AG04450 (cell line): ENCODE measurements at places on chromosomes 7 and 10. TPM values are rescaled to one million over a fixed set of nuclear protein-coding genes. Genes with fewer than 3 reads are reported as not detected.

KNDC1 gene
- 0.46 and 0.56 TPM in 2 replicates for polyA plus RNA-seq

DNA sequence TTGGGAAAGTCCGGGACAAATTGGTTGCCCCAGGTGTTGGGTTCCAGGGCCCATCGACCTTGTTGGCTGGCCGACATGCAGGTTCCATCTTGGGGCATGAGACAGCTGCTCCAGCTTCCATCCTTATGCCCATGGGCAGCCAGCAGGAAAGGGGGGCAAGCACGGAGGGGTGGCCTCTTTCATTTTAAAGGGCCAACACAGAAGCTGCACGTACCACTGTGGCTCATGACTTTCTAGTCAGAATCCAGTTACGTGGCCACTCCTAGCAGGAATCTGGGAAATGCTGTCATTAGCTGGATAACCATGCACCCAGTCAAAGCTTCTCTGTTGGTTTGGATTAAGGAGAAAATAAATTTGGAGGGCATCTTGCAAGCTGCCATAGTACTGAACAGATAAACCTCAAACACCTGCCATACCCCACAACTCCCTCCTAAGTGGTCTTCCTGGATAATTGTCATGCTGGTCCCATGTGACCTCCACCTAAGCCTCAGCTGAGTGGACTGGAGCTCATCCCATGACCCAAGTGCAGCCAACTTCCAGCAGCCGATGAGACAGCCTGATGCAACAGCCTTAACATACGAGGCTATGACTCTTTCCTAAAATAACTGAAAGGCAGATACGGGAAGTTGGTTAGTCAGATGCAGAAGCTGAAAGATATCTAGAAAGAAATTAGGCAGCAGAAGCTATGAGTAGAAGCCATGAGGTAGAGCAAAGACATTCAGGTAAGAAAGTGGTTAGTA is 21.4 kb upstream of the GSDME start:
- DNase-seq: no peak

DNA sequence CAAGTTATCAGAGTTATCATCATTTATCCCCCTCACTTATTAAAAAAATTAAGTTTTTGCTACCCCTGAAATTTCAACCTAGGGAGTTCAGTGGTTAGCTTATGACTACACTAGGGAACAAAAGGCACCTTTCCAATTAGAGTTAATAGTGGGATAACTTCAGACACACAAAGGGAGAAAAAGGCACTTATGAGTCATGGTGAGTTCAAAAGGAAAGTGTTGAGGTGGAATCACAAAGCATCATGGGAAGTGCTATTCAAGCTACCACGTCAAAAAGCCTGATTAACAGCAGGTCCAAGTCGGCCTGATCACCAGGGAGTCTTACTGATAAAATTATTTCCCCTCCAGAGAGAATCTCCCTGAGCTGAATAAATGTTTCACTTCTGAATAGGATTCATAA is 165.7 kb downstream of the C7orf25 start:
- no peak for DNase-seq

DNA sequence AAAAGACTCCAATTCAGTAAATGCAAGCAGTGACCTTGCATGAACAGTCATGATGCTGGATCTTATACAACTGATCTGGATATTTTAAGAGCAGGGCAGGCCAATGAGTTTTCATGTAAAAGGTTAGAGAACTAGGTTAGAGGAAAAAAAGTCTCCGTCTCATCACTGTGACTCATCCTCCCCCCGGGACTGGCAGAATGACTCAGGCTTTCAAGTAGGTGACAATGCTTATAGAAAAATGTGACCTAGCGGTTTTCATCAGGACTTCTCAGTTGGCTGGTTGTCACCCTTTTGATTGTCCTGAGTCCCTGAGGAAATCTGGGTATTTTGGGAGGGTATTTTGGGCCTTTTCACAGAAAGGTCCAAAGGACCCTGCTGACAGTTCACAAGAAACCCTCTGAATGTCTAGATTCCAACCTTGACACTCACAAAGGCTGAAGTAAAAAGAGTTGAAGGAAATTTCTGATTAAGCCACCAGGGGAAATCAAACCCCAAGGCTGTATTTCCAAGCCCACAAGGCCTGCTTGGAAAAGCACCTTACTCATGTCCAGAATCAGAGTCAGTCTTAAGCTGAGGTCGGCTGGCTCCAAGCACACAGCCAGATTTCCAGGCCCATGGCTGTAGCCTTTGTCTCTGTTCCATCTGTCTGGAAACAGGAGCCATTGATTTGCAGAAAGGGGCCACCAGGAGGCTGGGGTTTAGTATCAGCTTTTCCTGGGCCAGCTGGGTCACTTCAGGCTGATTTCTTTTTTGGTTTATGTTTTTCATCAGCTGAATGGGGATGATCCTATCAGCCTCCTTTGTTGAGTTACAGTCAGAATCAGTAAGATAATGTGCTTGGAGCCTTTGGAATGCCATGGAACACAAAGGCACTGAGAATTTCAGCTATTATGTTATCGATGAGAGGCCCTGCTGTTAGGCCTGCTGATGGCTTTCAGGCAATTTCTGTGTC is 226.4 kb upstream of the HABP2 start:
- no peak for DNase-seq

DNA sequence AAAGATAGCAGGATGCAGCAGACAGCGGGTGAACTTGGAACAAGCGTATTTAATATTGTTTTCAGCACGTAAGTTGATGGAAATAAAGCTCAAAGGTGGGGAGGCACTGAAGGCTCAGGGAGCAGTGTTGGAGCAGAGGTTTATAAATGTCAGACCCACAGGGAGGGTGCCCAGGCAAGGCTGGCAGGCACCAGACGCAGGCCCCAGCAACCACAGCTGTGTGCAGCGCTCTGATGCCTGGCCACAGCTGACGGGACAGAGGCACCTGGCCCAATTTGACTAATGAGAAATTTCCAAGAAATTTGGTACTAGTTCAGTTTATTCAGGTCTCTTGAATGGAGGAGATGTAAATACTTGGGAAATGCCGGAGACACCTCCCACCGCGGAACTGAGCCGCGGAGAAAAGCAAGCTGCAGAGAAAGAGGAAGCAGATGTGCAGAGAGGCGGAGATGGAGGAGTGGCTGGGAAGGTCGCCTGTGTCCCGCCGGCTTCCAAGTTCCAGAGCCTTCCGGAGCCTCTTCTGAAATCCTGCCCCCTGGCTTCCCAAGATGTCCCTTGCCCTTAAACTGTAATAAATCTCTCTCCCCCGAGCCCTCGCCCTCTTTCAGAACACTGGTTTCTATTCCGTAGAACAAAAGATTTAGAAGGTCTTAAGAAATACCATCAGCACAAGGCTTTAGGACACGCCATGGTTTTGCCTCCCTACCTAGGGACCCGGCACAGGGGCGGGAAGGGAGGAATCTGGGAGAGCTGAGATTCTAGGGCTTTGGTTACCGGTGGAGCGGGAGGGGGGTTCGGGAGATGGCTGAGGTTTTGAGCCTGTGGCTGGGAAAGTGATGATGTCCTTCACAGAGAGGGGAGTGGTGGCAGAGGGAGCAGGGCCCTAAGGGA is 38.4 kb upstream of the PLXNA4 start:
- DNase-seq: no peak

LRRC18 gene
- polyA plus RNA-seq: not detected in 2 replicates

- DNase-seq: no peak
Measured at GRCh38 chr7:124201768-124202349, 169.0 kb upstream of the TMEM229A start.

UPK3BL1 gene
- polyA plus RNA-seq: 19.7 and 27.3 TPM in 2 replicates

- no peak for DNase-seq
Measured at GRCh38 chr7:36278069-36278619, 111.5 kb upstream of the ANLN start.

TUBAL3 gene
- polyA plus RNA-seq: not detected in 2 replicates

DNA sequence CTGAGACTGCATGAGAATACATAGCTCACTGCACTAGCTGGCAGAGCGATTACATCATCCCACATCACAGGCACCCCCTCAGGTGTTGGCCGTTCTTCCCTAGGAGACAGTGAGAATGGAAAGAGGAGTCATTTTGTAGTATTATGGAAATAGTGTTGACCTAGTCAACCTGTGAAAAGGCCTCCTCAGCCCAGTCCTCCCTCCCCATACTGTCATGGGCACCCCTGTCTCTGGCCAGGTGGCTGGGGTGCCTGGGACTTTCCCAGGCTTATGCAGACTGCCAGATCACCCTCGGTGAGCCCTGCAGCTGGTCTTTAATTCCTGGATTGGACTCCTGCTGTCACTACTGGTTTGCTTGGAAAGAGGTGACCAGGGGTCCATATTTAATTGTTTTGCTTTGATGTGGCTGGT is 4.0 kb downstream of the INPP5A start:
- no peak for DNase-seq

DNA sequence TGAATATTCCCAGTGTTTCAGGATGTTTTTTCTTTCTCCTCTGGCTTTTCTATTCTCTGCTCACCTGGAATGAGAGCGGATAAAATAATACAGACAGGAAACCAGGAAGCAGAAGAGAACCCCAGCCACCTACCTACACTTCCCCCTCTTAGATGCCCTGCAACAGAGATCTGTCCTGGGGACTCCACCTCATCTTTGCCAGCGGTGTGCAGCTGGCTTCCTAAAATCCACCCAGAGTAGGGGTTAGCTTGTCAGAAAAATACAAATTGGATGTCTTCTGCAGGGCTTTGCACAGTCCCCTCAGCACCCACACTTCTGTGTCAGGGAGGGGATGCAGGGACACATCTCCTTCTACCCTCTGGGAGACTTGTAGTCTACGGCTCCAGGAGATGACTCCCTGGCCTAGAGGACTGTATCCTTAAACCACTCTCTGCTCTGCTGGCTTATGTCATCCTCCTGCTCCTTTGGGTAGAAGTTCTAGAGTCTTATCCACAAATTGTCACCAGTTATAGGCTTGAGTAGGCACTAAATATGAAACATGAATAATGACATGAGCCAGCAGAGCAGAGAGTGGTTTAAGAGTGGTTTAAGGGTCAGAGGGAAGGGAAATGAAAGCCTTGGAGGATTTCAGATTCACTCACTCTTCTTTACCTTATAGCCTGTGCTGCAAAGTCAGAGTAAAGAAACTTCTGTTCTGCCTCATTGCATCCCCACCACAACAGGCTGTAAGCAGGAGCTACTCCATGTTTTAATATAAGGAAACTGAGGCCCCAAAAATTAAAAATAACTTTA is 749.4 kb downstream of the AUTS2 start:
- DNase-seq: no peak

SND1 gene
- 217 and 247 TPM in 2 replicates for polyA plus RNA-seq

GRCh38 chr7:4288791-4289394 is 393.2 kb upstream of the FOXK1 start:
- no peak for DNase-seq

PTN gene
- polyA plus RNA-seq: 136 and 168 TPM in 2 replicates

DNA sequence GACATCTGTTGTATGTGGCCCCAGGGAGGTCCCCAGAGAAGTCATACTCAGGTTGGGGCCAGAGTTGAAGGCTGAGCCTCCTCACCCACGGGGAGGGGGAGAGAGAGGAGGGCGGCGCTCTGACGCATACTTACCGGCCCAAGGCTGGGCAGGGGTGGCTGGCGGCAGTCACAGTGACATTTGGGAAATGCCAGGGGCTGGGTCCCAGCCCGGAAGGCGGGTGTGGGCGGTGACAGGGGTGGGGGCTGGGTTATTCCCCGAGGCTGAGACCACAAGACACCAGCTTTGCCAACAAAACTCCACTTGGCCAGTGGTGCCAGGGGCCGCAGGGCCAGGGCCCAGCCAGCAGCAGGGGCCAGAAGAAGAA is 41.1 kb downstream of the RASGEF1A start:
- no peak for DNase-seq

GRCh38 chr7:150735596-150736358 is 1.4 kb upstream of the GIMAP5 start:
- DNase-seq: no peak

GRCh38 chr7:146235195-146235594 is 118.6 kb downstream of the CNTNAP2 start:
- no peak for DNase-seq

DNA sequence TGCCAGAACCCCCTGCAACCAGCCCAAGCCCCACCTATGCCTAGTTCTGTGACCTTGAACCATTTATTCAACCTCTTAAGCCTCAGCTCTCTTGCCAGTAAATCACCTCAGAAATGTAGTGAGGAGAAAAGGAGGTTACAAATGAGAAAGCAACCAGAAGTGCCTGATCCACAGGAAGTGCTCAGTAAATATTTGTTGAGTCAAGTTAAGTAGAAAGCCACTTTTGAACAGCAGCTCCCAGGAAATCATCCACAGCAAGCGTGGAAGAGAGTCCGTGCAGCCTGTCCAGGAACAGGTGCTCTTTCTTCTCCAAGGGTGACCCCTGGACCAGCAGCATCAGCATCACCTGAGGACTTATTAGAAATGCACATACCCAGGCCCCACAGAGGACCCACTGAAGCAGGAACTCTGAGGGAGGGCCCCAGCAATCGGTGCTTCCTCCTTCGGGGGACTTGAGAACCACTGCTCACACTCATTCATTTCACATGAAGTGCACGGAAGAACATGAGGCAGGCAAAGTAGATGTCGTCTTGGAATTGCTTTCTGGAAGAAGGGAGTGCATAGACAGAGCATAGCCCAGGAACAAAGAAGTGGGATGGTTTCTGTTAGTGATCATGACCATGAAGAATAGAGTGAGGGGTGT is 6.3 kb upstream of the C10orf71 start:
- no peak for DNase-seq

- no peak for DNase-seq
Measured at GRCh38 chr10:89810908-89811525, 109.6 kb downstream of the KIF20B start.

- DNase-seq: no peak
Measured at GRCh38 chr7:16755397-16755796, 1.8 kb downstream of the TSPAN13 start.

MKI67 gene
- 8.0 and 10.3 TPM in 2 replicates for polyA plus RNA-seq

DNA sequence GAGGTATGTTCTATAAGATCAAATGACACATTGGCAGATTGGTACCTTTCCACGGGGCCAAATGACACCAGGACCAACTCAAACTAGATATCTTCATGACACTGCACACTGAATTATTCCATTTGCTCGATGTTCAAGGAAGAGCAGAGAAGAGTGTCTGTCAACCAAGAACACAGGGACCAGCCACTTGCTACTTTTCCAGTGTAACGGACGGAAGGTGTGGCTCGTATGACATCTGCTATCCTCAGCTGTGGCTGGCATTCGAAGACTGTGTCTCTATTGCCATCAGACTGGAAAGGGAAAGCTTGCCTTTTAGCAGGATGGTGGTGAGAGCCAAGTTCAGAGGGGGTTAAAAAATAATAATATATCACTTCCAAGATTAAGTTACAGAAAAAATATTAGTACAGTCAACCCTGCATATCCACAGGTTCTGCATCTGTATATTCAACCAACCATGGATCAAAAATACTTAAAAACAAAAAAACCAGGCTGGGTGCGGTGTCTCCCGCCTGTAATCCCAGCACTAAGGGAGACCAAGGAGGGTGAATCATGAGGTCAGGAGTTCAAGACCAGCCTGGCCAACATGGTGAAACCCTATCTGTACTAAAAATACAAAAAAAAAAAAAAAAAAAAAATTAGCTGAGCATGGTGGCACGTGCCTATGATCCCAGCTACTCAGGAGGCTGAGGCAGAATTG is 237.1 kb downstream of the PRPF18 start:
- DNase-seq: no peak

DNA sequence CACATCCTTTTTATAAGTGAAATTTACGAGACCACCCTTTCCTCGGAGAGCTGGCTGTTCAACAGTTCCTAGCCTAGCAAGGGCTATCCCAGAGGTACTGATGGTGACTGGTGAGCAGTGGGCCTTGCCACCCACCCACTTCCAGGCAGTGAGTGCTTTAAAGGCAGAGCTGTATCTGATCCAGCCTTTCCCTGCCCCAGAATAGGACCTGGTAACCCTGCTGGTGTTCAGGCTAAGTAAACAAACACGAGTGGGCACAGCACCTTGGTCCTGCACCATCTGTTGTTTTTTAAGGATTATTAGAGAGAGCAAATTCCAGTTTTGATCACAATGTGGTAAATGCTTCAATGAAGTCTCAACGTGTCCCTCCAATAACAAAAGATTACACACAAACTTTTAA is 75.7 kb downstream of the COBL start:
- no peak for DNase-seq

- no peak for DNase-seq
Measured at GRCh38 chr7:80225361-80225760, 90.7 kb downstream of the GNAI1 start.
